ENCODE measurements at places on chromosomes 1 and 21.

GRCh38 chr1:193592317-193592716 is 405.9 kb upstream of the B3GALT2 start:
- no peak for DNase-seq

- DNase-seq = no peak
These were observed 50.7 kb downstream of the ZNF684 start for GRCh38 chr1:40582116-40582515.

GRCh38 chr1:55378582-55378981 is 163.4 kb upstream of the USP24 start:
- peak; percentile 17 for DNase-seq

- no peak for DNase-seq
These were observed 675.1 kb upstream of the CXADR start for GRCh38 chr21:16837721-16838120.

DNA sequence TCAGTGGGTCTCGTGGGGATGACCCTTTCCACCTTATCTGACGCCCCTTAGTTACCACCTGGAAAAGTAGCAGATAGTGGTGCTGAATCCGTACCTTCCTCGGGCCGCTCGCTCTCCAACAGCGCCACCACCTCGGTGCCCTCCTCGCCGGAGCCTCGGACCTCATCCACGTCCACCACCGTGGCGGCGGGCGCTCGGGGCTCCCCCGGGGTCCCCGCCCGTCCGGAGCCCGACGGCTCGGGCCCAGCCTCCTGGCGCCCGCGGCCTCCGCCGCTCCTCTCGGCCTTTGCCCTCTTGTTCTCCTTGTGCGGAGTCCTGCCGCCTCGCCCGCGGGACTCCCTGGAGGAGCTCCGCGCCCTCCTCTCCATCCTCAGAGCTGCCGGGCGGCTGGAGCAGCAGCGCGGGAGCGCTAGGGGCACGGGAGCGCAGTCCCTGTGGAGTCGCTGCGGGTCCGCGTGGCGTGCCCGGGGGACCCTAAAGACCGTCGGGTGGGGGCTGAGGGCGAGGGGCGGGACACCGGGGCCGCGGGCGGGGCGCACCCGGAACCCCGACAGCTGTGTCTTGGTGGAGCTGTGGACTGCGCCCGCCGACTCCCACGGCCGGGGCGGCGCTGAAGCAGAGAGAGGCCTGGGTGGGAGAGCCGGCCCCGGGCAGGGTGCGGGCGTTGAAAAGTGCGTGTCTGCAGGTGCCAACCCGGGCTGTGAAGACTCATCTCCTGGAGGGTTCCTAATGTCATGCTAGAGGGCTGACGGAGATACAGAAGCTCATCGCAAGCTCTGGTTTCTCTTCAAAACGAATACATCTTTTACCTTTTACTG is at the start of gene NPHS2:
Gene NPHS2 (minus strand): TSS at position 452 of the 818 bp plus-strand sequence. CDS start 84 bp downstream, at position 368.
- DNase-seq = no peak

- DNase-seq = no peak
These were observed 384.1 kb upstream of the PLXNA2 start for GRCh38 chr1:208628022-208628914.

GRCh38 chr1:154608397-154609270 is 648 bp upstream of the ADAR start:
- no peak for DNase-seq

GRCh38 chr1:74976491-74976890 is 157.7 kb upstream of the LHX8 start:
- no peak for DNase-seq

DNA sequence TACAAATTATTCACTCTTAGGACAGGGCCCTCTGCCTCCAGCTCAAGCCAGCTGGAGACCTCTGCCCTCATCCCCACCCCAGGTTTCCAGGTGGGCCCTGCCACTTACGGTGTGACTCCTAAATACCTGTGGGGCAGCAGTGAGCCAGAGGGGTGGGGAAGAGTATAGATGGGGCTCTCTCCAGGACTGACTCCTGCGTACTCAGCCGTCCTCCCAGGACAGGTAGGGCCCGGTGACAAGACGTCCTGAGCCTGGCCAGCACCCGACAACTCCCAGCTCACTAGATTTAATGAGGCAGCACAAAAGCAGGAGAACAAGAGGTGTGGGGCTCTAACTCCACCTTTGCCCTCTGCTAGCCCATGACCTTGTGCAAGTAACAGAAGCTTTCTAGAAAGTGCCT is 16.8 kb downstream of the GNG12 start:
- DNase-seq = no peak

DNA sequence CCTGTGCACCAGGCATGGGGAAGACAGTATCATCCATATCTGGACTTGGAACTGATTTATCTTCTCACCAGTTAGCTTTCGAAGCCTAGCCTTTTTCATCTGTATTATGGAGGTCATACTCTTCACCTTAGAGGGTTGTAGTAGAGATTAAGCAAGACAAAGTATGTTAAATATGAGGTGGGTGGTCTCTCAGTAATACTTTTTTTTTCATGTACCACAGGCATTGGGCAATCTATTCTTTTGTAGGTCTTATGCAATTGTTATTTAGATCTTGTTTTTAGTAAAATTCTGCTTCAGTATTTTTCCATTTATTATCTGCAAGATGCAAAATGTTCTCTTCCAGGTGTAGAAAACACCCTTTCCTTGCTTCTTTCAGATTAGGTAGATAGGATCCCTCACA is 35.2 kb upstream of the OR2B11 start:
- DNase-seq = no peak

DNA sequence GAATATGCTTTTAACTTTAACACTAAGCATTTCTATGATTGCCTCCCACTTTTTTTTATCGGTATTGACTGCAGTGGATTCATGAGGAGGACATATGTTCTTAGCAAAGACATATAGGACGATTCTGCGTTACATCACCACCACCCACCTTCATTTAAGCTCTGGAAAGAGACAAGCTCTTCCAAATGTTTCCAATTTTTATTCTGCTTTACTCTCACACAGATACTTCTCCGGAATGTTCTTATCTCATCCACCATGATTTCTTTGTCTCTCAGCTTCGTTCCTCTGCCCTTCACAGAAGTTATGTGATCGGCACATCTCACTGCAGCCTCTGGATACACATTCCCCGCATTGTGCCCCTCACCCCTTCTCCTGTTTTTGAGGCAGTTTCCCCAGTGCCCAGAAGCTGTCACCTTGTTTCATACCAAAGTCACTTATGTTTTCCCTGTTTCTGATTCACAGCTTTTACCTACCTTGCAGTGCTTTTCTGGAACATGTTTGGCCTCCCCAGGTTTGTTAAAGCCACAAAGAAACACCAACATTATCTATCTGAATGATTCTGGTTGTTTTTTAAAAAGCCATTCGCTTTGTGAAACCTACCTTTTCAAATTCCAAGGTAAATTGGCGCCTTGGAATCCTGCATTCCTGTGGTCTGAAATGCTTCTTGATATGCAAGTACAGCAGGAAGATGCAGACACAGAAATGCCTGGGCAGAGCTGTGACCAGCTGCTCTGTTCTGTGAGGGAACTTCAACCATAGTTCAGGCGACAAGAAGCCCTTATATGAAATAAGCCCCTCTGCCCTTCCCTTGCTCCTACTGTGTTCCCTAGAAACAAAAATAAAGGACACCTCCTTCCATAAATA is 1020.2 kb downstream of the TTLL7 start:
- no peak for DNase-seq

DNA sequence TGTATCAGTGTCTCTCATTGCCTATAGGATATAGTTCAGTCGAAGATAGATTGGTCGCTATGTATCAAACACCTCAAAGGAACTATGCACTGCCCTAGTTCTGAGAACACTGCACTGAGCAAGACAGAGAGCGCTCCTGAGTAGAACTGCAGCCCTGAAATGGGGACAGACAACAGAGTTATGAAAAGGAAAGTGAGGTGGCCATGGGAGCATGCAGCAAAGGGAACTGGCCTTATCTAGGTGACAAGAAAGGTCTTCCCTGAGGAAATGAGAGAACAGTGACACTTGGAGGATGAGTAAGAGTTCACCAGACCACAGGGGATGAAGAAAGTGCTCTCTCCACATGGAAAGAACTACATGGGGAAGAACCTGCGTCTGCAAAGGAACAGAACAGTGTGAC is 7.5 kb upstream of the G0S2 start:
- no peak for DNase-seq

DNA sequence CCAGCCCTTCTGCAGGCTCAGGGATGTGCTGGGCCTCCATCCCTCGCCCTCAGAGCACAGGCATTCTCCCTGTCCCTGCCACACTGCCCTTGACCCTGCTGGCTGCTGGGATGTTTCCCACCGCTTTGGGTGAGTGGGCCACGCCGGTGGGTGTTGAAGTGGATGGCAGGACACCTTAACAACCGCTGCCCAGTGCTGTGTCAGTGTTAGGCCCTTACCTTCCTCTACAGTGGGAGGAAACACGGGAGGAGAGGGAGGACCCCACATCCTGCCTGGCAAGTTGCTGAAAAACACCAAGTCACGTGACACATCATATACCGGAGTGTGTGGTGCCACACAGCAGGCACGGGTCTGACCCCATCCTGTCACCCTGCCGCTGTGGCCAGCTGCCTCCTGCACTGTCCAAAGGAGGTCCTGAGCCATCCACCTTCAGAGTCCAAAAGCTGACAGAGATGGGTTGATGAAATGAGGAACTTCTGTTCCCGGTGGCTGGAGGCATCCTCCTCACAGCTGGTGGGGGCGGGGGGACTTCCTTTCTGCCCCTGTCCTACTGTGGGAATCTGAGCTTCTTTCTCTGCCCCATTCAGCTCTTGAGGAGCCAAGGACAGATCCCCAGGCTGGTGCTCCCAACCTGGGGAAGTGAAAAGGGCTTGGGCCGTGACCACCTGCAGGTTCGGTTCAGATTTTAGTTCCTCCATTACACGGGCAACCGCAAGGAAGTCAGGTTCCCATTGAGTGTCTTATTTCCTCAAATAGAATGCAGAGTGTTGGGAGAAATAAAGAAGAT is 3.2 kb upstream of the THEMIS2 start:
- DNase-seq = no peak

DNA sequence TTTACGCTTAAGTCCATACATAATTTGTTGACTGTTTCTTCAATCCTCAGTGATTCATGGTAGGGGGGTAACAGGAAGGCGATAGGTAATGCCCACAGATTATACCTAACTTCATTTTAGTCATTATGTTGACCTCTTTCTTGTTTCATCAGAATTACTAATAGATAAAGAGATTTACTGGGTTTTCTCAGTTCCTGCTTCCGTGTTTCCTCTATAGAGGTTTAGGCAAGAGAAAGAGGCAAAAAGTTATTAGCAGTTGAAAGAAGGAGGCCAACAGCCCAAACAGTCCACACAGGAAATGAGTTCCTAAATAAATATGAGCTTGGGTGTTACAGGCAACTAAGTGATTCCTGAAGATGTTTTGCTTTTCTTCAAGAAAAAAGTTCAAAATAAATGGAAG is 17.9 kb upstream of the CLCA1 start:
- DNase-seq = no peak

DNA sequence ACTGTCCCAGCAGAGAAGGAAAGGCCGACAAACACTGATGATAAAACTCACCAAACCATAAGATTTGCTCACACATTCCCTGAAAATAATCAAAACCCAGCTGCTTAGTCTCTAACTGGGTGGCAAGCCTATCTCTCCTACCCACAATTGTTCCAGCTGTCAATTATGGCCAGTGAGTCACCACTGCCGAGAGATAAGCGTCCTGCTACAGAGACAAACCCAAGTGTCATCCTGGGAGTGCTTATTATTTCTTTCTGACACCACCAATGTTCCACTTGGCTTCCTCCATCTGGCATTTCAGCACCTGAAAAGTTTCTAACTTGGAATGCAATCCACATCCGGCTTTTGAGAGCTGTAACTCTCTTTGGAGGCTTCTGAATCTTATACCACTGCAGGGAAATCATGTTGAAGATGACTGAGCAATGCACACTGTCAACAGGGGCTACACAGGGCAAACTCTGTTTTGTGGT is 51.5 kb upstream of the VAV3 start:
- DNase-seq = no peak

- no peak for DNase-seq
These were observed 711.2 kb downstream of the MRPL39 start for GRCh38 chr21:24895885-24896734.

DNA sequence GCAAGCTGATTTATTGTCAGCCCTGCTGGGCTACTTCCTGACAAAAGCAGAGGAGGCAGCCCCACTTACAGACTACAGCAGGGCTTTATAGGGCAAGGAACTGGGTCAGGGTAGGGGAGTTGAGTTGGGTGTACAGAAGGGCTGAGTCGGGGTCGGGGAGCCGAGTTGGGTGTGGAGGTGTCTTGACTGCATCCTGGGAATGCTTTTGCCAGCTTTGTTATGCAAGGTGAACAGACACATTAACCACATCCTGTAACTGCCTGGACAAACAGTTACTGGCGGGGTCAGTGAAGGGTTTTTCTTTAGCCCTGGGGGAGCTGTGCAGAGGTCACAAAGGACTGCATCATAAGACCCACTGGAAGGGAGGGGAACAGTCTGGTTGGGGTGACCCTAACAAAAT is 39.1 kb upstream of the GBP5 start:
- no peak for DNase-seq

- no peak for DNase-seq
These were observed 53.0 kb downstream of the BACH1 start for GRCh38 chr21:29351691-29352090.

DNA sequence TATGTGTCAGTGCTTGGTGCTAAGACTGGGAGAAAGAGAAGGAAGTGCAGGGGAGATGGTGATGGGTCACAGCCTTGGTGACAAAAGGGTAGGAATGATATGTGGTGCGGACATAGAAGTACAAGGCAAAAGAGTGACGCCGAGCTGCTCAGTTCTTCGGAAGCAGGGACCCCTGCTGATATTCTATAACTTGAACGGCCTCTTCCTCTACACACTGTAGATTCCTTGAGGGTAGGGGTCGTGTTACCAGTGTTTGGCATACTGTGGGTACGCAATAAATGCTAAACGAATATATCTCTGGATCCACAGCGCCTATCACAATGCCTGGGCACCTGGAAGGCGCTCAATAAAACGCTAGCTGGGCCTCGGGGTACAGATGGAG is 488 bp downstream of the DBT start:
- DNase-seq = no peak

- DNase-seq = no peak
These were observed 66.7 kb downstream of the KCNJ6 start for GRCh38 chr21:37849506-37850102.

DNA sequence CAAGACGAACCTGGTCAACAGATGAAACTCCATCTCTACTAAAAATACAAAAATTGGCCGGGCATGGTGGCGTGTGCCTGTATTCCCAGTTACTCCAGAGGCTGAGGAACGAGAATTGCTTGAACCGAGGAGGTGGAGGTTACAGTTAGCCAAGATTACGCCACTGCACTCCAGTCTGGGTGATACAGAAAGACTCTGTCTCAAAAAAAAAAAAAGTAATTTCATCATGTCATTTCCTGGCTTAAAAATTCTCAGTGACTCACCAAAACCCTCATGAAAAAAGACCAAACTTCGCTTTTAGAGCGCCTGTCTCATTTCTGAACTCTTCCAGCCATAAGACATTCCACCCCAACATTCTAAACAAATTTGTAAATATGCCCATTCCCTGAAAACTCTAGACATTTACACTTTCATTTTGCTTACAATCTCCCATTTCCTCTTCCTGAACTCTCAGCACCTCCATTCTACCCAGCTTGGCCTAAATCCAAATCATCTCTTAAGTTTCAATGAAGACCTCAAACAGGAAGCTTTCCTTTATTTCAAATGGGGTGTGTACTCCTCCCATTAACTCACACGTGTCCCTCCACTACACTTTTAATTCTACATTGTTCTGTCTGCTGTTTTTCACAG is 50.5 kb upstream of the PRRC2C start:
- DNase-seq = no peak
